ENCODE measurements at places on chromosomes 13 and 19. TPM values are rescaled to one million over a fixed set of nuclear protein-coding genes. Genes with fewer than 3 reads are reported as not detected.

Gene EBI3
- total RNA-seq, result not detected

Gene ZNF560
- not detected for total RNA-seq

DNA sequence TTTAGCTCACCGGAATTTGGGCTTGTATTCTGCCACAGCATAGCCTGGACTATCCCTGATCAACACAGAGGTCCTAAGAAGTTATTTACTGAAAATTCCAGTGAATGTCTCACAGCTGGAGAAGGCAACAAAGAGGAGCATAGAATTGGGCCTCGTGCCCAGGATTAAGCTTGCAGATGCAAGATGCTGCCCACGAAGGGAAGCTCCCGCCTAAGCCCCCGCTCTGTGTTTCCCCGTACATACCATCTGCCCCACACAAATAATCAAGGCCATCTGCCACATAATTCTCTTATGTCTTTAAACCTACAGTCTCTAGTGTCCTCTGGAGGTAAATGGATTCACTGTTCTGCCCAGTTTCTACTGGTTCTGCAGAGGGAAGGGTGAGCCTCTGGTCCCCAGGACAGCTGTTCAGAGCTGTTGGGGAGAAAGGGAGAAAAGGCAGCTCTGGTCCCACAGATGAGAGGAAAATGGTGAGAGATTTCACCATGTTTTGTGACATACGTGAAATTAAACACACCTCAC, 7.4 kb upstream of the TPP2 start:
- no peak for DNase-seq

GRCh38 chr13:94598281-94598680, 2.3 kb upstream of the TGDS start:
- no peak for DNase-seq

GRCh38 chr19:28042516-28042915, 1170.4 kb downstream of the UQCRFS1 start:
- DNase-seq, result no peak

DNA sequence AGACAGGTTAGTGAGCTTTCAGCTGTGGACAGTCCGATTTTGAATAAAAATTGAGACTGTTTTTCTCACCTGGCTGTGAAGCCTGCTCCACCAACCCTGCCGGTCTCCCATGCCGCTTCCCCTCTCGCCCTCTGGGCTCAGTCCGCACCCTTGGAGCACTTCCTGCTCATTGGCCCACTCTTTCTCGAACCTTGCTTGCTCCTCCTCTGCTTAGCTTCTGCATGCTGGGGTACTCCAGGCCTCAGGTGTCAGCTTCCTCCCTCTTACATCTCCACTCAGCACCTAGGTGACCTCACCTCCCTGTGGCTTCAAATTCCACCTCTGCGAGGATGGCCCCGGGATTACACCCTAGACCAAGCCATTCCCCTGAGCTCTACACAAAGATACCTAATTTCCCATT, 39.6 kb downstream of the C13orf42 start:
- DNase-seq, result no peak

GRCh38 chr19:39154629-39155100, 29.1 kb downstream of the PAK4 start:
- no peak for DNase-seq

- DNase-seq, result no peak
Observed at GRCh38 chr19:53659292-53659691, 27.5 kb downstream of the DPRX start.

DNA sequence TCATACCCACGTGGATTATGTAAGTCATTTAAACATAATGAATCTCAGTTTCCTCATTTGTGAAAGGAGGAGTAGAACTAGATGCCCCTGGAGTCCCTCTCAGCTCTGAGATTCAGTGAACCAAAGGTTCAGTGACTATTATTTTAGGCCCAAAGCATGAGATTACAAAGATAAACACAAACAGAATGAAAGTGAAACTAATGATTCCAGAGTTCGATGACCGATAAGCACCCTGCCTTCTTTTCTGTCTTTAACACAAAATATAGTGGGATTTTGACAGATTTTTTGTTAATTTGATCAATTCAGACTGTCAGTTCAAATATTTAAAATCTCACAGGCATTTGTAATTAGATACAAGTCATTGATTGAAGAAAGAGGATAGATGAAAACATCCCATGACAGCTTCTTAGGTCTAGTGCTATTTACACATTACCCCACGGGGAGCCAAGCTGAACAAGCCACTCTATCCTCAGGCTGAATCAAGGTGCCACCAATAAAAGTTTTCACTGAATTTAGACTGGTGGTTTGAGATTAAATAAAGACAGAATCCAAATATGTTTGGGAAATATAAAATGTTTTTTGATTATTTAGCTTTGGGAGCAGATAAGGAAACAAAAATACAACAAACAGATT, 64.6 kb upstream of the RAP2A start:
- DNase-seq, result peak; percentile 32

DNA sequence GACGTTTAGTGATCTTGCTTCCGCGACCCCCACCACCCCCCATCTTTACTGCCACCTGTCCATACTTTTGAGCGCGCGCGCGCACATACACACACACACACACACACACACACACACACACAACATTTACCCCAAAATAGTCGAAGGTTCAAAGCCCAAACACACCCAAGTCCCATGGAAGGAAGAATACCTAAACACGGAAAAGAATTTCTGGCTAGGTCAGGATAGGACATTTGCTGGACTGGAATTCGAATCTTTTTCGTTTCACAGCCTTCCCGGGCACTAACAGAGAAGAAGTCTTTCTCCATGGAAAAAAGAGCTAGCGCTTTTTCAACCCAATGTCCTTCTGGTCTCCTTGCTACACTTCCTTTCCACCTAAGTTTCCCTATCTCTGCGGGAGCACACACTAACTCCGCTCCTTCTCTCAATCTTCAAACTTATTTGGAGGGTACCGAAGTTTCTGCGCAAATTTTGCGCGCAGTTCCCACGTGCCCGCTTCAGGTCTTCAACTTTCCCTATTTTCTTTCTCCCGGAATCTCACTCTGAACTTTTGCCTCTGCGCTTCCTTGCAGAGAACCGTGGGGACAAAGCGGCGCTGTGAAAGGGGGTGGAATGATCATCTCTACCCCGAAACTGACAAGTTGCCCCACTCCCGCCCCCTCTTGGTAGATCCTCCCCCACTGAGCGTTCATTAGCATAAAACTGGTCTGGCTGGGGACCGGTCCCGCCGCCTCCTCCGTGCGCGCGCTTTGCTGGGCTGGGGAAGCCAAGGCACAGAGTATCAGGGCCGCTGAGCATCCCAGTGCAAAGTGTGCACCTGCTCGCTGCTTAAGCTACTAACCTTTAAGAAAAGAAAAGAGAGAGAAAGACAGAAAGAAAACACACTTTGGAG, 2.7 kb downstream of the DACH1 start:
- DNase-seq, result no peak

DNA sequence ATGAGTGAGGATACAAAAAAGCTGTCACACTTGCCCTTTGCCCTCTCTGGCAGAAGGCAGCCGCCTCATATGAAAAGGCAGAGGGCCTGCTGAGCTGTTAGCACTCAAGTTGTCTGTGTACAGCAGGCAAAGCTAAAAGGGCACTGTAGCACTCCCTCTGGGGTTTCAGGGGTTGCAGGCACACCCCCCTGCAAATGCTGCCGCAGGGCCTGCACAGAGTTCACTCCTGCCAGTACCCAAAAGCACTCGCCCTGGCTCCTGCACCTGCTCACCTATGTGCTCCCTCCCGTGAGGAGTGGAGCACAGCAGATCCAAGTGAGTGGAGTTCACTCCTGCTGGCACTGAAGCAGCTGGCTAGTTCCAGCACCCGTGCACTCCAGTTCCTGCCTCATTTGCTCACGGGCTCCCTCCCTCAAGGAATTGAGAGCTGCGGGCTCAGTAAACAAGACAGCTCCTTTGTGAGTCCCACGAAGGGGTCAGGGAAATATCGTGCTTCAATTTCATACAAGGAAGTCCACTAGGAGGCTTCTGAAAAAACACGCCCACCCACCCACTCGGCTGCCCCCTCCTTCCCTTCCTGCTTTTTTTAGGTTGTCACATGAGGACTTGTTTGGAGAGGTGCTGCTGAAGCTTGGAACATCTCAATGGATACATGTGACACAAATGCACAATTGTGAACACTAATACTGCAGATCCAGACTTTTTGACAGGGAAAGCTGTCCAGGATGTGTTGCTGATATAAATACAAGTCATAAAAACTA, 9.9 kb upstream of the RCBTB2 start:
- DNase-seq, result no peak

- no peak for DNase-seq
Observed at GRCh38 chr13:35549481-35549880, 73.0 kb upstream of the MAB21L1 start.

Data from CD4-positive, alpha-beta T cell (primary cell).